ENCODE measurements at places on chromosomes 4 and X.

GRCh38 chr4:110184140-110184790 is 14.2 kb downstream of the ELOVL6 start:
- DNase-seq, result no peak

DNA sequence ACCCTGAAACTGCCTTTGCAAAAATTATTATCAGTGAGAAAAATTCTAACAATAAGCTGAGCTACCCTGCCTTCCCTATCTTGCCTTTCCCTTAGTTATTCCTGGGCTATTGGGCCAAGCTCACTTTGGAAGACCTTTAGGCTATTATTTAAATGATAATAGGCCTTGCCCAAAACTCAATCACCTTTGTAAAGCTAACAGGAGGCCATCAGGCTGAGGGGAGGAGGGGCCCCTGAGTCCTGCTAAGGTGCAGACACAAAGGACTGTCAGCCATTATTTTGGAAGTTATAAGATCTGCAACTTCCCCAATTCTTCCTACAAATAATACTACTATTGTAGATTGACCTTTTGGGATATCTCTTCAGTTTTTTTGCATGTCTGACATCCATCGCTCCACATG is 278.8 kb upstream of the DIAPH2 start:
- no peak for DNase-seq

DNA sequence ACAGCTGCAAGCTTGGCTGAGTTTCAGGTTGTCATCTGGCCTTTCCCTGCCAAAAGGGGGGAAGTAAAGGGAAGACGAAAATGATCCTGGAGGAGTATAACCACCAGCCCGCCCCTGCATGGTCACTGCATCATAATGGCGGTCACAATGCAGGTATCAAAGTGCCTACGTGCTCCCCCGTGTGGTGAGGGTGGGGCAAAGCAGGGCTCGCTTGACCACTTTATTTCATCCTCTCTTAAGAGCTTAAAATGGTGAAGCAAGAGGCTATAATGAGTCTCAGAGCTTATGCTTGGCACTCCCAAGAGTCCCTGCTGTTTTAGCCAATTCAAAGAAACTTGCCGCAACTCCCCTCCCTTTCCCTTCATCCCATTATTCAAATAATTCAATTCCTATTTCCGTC is 105.6 kb downstream of the APOOL start:
- no peak for DNase-seq

DNA sequence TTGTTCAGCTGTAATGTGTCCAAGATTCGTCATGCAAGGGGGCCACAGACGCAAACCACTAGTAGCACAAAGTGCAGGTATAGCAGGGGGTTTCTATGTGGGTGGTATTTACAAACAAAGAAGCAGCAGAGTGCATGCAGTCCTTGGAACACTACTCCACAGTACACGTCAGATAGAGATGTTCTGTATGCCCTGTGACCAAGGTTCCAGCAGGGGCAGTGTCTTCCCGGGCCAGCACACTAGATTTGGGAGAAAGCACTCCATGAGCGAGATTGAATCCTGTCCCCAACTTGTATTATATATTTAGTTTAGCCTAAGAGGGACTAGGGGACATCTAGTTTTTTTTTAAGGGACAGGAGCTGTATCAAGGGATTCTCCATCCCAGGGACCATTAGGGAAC is 54.4 kb upstream of the ESX1 start:
- no peak for DNase-seq

GRCh38 chrX:115337491-115338144 is 48.1 kb downstream of the LUZP4 start:
- no peak for DNase-seq
